ENCODE measurements at places on chromosomes 11 and 22.

- no peak for DNase-seq
Measured at GRCh38 chr11:70482529-70482917, 84.2 kb downstream of the CTTN start.

DNA sequence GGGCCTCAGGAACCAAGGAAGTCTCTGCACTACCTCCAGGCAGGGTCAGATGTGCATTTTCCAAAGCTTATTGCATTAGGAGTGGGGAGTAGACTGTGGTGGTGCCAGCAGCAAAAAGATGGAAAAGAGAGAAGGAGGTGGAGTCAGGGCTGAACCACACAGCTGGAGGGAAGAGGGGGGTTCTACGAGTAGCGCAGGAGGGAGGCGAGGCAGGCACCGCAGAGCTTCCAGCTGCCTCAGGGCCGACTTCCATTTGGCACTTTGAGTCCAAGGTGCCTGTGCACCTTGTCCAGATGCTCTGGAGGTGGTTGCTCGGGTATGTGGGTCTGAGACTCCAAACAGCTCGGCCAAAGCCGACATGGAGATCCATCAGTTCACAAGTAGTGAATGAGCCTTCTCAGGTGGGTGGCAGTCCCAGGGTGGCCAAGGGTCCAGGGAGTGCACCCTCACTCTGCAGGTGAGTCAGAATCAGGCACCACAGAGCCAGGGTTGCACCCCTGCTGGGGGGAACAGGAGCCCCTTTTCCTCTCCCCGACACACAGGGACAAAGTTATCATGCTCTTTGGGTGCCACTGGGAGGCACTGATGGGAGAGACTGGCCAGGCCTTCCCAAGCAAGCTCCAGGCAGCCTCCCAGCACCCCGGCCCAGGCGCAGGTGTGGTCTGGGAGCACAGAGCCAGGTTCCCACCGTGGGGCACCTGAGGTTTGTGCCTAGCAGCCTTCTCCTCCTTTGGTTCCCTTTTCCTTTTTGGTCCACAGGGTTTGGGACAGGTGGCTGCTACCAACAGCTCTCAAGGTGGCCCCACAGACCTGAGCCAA is 30.2 kb downstream of the GGT5 start:
- no peak for DNase-seq

GRCh38 chr22:36386900-36387708 is 663 bp downstream of the MYH9 start:
- DNase-seq = peak; percentile 92

DNA sequence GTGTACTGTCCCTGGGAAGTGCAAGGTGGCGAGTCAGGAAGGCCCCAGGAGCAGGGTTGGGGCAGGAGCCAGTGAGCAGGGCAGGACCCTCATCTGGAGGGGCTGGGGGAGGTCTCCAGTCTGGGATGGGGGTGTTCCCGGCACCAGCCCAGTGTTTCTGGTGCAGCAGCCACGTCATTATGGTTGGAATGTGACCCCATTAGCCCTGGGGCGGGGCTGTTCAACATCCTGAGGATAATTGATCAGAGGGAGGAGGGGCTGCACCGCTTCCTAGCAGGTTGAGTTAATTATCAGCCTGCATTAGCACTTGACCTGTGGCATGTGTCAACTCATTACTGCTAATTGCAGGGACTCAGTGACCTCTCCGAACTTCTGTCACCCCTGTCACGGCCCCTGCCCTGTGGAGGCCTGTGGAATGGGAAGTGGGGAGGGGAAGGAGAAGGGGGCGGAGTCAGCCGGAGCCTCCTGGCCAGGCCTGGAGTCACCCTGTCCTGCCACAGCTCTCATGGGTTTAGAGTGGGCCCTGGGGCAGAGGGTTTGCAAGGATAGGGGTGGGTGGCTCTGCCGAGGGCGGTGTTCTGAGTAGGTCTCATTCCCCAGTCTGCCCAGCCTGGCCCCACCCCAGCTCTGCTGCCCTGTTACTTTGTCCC is 52.8 kb upstream of the CCDC188 start:
- peak; percentile 45 for DNase-seq

- peak; percentile 19 for DNase-seq
Measured at GRCh38 chr11:116605543-116606459, 167.0 kb downstream of the BUD13 start.

DNA sequence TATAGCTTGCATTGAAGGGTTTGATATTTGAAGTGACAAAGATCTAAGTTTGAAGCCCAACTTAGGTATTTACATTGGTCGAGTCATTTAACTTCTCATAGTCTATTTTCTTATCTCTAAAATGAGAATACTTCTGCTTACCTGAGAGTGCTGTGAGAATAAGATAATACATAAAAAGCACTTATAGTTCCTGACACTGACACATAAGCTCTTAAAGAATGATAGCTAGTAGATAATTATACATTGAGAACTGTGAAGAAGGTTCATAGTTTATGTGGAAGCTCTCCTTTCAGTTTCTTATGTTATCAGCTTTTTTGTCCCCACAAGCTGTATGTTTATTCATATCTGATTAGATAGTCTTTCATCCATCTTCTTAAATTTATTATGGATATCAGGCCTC is 4.8 kb downstream of the PPME1 start:
- no peak for DNase-seq

DNA sequence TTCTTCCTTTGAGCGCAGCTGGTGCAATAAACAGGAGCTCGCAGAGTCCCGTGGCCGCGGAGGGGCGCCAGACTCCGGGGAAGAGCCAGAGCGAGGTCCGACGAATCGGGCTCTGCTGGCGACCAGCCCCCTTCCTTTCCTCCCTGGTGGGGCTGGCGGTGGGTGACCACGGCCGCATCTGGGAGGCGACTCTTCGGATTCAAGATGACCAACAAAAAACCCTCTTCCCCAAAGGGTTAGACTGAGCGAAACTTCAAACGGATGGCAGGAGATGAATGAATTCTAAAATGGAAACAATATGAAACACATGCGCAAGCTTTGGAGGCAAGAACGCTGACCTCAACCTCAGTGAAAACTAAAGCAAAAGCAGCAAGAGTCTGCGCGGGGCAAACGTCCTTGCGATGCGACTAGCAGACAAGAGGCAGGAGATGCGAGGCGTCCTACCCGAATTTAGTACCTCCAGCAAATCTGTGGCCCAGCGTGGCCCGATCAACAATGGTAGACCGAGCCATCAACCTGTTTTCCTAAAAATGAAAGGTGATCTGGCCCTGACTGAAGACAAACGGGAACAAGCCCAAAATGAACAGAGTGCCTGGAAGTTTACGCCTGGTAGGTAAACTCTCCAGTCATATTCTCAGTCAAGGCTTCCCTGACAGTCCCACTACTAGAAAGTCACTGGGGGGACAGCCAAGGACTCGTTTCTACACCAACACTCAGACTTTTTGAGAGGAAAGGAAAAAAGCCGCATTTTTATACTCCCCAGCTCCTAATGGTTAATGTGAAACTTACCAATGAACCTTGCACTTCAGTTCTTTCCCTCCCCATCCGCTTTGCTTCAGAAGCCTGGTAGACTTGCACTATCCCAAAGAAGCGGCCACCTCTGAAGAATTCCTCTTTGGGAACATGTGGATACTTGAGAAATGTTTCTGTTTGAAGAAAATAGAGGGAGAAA is 11.6 kb downstream of the MMP3 start:
- DNase-seq = peak; percentile 28

DNA sequence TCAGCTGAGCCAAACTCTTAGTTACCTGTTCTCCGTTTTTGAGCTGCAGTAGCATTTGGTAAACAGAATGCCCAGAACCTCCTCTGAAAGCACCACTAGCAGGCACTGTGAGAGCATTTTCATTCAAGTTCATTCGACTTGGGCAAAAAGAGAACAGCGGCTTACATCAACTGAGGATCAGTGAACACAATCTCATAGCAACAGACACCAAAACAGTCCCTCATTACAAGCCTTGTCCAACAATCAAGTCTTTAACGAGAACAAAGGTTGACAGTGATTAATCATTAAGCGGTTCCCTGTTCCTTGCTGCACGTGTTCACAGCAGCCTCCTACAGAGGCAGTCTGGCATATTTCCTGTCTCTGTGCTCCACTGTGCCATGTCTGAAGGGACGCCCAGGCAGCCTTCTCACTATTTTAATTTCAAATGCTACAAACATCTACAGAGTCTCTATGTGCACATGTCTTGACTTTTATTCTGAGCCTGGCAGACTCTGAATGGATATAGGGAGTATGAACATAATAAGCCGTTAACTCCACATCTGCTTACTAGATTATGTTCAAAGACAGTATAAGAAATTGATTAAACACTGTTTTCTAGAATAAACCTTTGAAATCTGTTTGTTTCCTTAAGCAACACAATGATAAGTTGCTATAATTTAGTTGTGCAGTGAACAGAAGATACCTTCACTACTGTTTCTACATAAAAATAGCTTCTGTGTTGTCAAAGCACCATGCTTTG is 88.3 kb upstream of the MTMR2 start:
- peak; percentile 76 for DNase-seq

All from inflammatory macrophage (primary cell).